ENCODE measurements at places on chromosomes 3 and 15.

- no peak for DNase-seq
Measured at GRCh38 chr3:76367281-76367680, 581.9 kb upstream of the ZNF717 start.

GRCh38 chr3:183318877-183319276, 65.8 kb downstream of the B3GNT5 start:
- DNase-seq = no peak

DNA sequence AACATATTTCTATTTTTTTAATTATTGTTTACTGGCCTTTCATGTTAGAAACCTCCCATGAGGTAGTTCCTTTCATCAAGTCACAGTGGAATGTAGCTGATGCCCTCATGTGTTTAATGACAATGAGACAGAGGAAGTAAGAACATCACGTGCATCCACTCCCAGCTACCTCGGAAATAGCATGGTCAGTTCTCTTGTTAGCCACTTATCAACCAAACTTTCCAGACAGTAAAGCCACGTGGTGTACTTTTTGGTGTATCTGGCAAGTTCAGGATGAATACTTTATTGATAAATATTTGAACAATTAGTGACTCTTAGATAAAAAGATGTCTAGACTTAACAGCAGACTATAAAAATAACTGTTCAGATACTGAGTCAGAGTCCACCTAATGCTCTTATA, 781.7 kb downstream of the MECOM start:
- no peak for DNase-seq

DNA sequence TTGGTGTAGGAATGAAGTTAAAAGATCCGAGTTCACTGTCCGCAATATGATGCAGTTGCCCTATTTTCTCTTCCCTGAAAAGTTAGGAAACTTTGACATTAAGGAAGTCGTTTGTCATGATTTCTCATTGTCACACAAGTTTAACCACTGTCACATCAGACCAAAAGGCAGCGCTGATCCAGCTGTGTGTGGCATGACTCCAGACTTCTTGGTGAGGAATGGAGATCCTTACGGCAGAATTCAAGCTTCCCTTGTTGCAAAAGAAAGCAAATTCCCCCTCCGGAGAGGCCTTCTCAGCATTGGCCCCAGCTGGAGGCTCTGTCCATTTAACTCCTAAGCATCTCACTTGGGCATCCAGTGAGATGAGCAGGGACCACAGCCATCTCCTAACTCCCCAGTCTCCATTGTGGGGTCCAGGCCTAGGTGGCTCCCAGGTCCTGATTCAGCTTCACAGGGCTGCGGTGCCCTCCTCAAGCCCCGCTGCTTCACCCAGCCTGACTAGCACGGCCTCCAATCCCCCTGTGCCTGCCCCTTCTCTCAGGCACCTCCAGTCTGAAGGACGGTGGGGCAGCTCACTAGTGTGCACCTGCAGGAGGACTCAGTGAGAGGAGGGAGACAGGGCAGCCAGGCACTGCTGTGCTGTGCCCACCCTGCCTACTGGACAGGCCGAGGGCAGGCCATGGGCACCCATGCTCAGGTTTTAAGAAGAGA, 159.5 kb downstream of the CHSY1 start:
- DNase-seq = no peak

DNA sequence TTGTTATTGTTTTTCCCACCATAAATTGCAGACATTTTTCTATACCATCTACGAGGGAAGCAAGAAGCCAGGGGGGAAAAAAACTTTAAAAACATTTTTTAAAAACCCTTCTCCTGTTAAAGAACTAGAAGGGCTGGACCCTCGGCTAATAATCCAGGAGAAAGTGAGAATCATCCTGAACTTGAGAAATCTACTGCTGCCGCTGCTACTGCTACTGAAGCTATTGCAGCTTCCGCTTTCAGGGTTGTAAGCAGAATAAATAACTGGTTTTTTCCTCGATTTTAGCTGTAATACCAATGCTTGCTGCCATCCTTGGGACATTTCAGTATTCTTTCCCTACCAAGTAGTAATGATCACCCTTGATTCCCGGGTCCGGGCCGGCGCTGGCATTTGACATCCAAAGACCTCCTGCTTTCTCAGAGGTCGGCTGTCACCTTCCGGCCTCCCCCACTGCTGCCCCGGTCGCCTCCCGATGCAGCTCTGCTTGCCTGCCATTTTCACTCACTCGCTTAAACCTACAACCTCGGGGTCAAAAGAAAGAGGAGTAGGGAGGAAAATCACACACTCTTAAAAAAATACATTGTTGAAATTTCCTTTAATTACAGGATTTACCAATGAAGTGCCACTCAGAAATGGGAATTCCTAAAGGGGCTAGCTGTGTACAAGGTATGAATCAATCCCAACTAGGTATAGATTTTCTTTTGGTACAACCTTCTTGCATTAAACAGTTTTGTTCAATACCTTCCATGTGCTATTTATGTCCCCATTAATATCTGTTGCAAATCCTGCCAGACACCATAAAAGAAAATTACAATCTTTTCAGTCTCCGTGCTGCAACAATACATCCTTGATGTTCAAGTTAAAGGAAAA, 674 bp upstream of the MECOM start:
- DNase-seq = no peak

DNA sequence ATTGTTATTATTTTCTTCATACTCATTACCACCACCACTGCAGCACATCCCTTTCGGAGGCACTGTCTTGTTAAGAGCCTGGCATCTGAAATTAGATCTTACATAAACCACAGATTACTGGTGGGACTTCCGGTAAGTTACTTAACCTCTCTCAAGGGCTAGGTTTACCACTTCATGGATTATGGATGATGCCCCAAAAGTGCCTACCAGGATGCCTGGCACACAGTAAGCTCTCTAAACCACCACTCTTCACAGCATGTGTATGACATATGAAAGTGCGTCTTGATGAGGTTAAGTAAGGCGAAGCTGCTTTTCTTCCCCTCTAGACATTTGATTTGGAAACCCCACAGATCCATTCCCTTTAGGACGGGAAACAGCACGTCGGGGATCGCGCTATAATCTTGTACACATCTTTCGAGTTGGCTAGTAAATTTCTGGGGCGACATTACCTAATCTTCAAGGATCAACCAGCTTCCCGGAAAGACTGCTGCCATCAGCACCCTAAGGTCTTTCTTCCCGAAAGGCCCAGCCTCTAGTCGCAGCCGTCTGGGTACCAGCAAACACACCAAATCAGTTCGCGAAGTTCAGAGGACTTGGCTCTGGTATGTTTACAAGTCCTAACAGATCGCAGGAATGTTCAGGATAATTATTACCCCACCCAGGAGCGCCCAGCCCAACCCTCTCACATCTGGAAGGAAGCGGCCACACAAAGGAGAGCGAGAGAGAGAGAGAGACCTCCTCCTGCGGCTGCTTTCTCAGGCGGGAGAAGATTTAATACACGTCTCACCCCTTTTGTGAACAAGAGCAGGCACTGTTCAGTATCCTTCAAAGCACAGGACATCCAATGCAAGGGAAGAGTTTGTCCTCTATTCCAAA, 155.1 kb upstream of the FRMD4B start:
- no peak for DNase-seq

GRCh38 chr3:9514956-9515355, 38.7 kb downstream of the LHFPL4 start:
- DNase-seq = no peak

DNA sequence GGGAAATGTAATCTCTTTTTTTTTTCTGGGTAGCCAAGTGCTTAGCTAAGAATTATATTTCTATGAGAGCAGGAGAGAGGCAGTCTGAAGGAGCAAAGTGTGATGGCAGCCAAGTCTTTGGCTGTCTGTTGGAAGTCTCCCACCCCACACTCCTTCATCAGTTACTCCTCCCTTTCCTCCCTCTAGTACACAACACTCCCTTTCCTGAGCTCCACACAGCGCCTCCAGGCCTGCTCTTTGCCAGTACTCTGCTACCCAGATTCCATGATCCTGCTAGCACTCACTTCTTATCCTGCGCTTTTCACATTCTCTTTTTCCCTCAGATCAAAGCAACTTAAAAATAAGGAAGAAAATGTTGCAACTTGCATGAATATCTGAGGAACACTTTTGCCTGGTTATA, 37.4 kb upstream of the SNRK start:
- DNase-seq = no peak

- DNase-seq = no peak
Measured at GRCh38 chr3:86046436-86047136, 944.4 kb downstream of the VGLL3 start.

- no peak for DNase-seq
Measured at GRCh38 chr15:70036585-70037291, 61.0 kb downstream of the TLE3 start.

- DNase-seq = no peak
Measured at GRCh38 chr3:12424635-12425319, 59.5 kb upstream of the TSEN2 start.

GRCh38 chr3:189902230-189903186, 218.2 kb downstream of the P3H2 start:
- no peak for DNase-seq

DNA sequence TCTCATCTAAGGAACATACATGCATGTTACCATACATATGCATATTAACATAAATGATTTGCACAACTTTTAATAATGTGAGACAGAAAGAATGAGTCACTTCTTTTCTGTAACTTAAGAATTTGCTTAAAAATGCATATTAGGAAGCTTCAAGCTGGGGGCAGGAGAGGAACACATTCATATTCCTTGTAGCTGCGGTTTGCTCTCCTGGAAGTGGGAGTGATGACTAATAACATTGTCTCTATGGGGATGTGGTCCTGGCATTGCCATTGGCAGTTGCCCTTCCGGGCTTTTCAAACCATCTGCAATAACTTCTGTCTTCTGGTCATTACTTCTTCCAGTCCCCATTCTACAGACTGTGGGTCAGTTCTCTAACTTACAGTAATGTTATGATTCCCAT, 15.6 kb downstream of the CHST2 start:
- no peak for DNase-seq

DNA sequence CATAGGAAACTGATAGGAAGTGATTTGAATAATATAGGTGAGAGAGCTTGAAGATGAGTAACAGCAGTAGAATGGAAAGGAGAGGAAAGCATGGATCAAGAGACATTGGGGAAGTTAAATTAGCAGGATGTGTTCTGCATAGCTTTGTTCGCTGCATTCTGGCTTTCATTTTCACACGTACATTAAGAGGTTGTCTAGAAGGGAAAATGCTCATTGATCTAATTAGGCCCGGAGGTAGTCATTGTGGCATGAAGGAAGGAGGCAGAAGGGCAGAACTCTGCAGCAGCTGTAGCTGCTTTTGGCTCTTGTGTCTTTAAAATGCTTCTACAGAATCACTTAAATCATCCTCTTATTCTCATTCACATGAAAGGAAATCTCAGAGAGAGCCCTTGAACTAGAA, 40.3 kb downstream of the KCNAB1 start:
- no peak for DNase-seq

- no peak for DNase-seq
Measured at GRCh38 chr3:101069901-101070798, 76.9 kb upstream of the ABI3BP start.

GRCh38 chr3:61233746-61234145, 17.5 kb downstream of the FHIT start:
- DNase-seq = no peak

DNA sequence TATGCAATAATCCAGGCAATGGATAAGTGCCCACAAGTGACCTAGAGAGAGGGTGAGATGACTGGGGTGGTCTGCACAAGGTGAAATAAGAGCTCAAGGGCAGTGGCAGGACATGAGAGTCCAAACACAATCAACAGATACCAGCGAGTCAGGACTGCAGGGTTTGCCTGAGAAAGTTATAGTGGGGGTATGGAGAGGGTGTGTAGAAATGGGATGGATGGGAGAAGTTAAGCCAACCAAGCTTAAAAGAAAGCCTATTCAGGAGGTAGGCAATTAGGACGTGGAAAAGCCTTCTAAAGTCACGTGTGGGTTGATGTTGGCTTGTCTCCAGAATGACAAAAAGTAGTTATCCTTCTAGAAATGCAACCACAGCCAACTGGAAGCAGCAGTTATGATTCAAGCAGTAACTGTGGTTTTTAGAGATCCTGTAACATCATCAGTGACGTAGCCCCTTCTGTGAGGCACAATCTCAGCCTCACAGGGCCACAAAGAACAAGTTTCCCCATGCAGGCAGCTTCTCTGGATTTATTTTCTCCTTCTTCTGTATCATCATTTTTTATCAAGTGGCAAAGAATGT, 56.1 kb downstream of the FAM174B start:
- no peak for DNase-seq

DNA sequence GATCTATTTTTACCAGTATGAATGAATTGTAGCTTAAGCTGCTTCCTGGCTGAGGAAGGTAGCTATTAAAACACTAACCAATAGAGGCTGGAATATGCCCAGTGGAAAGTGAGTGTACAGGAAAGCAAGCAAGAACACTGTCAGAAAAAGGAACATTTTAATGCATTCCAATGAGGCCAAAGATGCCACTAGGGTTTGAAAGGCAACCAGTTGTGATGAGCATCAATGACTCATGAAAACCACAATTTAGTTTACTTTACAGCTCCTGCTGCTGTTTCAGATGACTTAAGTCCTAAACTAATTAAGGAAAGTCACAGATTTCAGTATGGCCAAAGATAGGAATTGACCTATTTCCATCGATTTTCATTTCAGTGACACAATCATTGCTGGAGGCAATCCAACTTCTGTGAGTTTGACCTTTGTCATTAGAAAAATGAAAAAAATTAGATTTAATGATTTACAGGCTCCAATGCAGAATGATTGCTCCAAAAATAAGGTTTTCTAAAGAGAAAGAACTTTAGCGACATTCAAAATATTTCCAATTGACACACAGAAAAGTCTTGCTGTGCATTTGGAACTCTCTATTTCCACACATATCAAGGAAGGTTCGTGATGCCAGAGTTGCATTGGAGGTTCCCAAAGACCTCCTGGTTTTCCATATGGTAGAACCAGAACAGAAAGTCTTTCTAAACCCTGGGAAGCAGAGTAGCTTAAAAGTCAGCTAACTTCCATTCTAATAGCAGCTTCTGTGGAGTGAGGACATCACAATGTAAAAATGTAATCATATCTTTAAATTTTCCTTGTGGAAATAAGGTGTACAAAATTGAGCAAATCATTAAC, 103.0 kb downstream of the SUCNR1 start:
- DNase-seq = no peak

- DNase-seq = no peak
Measured at GRCh38 chr3:21934591-21934990, 183.6 kb upstream of the ZNF385D start.

- no peak for DNase-seq
Measured at GRCh38 chr3:113193288-113193687, 18.1 kb upstream of the BOC start.

DNA sequence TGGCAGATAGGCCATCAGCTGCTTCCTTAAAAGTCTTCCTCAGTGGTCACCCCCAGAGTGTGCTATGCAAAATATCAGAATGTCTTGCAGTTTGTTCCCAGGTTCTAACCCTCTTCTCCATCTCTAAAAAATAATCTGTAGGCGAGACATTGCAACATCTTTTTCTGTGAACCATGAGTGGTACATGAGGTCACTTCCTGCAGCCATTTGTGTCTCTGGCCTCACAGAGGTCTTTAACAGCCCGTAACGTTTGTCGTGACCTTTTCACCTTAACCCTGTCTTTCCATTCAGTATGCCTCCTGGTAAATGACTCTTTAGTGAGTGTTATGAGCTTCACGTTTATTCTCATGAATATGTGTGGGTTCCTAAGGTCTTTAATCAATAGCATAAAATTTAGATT, 145.4 kb downstream of the KLHL25 start:
- no peak for DNase-seq

GRCh38 chr15:94576889-94577533, 345.6 kb downstream of the MCTP2 start:
- DNase-seq = no peak

- no peak for DNase-seq
Measured at GRCh38 chr3:98564282-98565005, 29.0 kb downstream of the CPOX start.

GRCh38 chr3:24303057-24303754, 191.4 kb downstream of the THRB start:
- no peak for DNase-seq

- peak; percentile 83 for DNase-seq
Measured at GRCh38 chr3:107235928-107236315, 141.3 kb upstream of the CCDC54 start.
